ENCODE measurements at places on chromosomes 5 and 9.

GRCh38 chr5:89293810-89294209 is 410.8 kb upstream of the MEF2C start:
- H3K27ac ChIP-seq = no peak overlapping the region
- H3K4me1 ChIP-seq = no peaks in the 10 kb centered on the region
- H3K4me3 ChIP-seq = no peak overlapping the region
- DNase-seq = no peak
- H3K27me3 ChIP-seq = no peaks in the 10 kb centered on the region
- no peaks in the 10 kb centered on the region for H3K36me3 ChIP-seq

DNA sequence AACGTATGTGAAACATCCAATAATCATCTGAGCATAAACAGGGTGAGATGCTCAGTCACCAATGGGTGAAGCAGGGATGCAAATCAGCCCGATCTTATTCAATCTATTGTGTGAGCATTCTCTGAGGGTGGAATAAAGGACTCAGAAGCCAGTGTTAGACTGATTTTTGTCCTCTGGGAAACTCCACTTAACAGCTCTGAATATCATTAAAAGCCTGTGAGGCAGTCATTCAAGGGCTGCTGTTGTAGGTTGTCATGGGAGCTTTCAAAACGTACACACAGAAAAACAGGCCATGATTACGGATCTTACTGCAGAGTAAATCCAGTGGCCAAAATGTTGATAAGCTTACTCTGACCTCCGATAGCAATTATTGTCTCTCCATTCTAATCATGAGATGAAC is 266.5 kb upstream of the EFNA5 start:
- DNase-seq = no peak
- H3K4me1 ChIP-seq = no peaks in the 10 kb centered on the region
- no peaks in the 10 kb centered on the region for H3K36me3 ChIP-seq

DNA sequence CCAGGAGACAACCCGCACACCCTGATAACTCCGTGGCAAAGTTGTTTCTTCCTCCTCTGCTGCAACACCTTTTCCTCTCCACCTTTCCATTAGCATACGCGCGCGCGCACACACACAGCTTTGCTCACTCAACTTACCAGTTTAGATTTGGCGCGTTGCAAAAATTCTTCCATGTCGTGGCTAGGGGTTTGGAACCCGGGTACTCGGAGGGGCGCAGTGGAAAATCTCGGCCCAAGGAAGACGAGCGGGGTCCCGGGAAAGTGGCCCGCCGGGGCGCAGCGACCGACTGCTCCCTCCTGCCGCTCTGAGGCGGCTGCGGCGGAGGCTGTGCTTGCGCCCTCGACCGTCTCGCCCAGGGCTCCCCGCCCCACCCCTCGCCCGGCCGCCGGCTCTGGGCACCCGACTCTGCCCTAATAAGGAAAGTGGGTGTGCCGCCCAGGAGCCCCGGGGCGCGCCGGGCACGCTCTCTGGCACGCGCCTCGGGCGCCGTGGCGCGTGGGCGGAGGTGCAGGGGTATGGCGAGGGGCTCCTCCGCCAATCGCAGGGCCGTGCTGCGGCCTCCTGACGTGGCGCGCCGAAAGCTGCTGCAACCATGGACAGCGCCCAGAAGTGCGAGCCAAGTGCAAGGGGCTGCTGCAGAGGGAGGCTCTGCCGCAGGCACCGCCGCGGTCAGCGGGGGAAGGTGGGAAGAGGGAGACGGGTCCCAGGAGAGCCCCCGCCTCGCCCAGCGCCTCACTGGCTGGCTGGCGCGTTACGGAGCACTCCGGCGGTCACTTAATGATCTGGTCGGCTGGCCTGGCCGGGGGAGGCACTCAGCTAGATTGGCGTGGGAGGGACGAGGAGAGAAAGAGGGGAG is at the start of gene PRUNE2:
Gene PRUNE2 (minus strand): TSS at position 324 of the 856 bp plus-strand sequence. CDS start 151 bp downstream, at position 173.
- peak within 1 kb of the TSS; percentile 63 for H3K4me3 ChIP-seq
- H3K36me3 ChIP-seq = no peaks in the 10 kb centered on the region
- no peaks in the 10 kb centered on the region for H3K27me3 ChIP-seq
- DNase-seq = peak; percentile 83

DNA sequence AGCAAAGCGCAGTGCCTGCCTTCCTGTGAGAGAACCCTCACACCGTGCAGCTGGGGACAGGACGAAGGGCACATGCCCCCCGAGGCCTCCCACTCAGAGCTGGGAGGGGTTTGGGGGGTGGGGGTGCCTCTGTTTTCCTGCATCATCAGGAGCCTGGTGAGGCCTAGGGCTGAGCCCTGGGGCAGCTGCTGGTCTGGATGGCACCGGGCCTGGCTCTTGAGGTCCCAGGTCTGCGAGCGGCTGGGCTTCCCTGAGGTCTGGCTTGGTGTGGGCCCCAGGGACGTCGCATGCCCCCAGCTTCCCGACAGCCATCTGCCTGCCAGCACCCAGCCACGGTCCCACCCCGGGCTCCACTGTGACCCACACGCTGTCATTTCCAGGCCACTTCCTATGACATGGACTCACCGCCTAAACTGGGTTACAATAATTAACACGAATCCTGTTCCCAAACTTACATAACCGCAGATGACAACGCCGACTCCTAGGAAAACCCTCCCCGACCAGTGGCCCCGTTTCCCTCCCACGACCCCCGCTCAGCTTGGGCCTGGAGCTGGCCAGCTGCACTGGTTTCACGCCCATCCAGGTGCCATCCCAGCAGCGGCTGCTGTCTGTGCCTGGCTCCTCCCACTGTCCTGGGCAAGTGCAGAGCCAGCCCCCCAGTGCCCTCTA is 8.7 kb downstream of the NACC2 start:
- H3K4me1 ChIP-seq = peaks cover 43% of the 10 kb centered on the region
- DNase-seq = no peak
- no peaks in the 10 kb centered on the region for H3K27me3 ChIP-seq
- no peak overlapping the region for H3K4me3 ChIP-seq
- H3K36me3 ChIP-seq = no peaks in the 10 kb centered on the region

- no peak overlapping the region for H3K27ac ChIP-seq
- no peaks in the 10 kb centered on the region for H3K36me3 ChIP-seq
- no peak for DNase-seq
- H3K4me1 ChIP-seq = no peaks in the 10 kb centered on the region
Measured at GRCh38 chr5:74098941-74099340, 472.9 kb downstream of the ARHGEF28 start.

- H3K27me3 ChIP-seq = no peaks in the 10 kb centered on the region
- no peak for DNase-seq
- no peak overlapping the region for H3K4me3 ChIP-seq
- no peaks in the 10 kb centered on the region for H3K36me3 ChIP-seq
- peaks cover 4% of the 10 kb centered on the region for H3K4me1 ChIP-seq
Measured at GRCh38 chr9:134206311-134207300, 42.2 kb upstream of the RNU6ATAC start.

GRCh38 chr5:5318426-5319190 is 103.9 kb upstream of the ICE1 start:
- no peak for DNase-seq
- H3K4me3 ChIP-seq = no peak overlapping the region
- no peaks in the 10 kb centered on the region for H3K4me1 ChIP-seq
- no peaks in the 10 kb centered on the region for H3K27me3 ChIP-seq
- no peak overlapping the region for H3K27ac ChIP-seq

GRCh38 chr5:52727020-52727419 is 60.7 kb upstream of the ITGA1 start:
- no peak for DNase-seq
- H3K4me3 ChIP-seq = no peak overlapping the region
- H3K4me1 ChIP-seq = peaks cover 8% of the 10 kb centered on the region
- H3K36me3 ChIP-seq = no peaks in the 10 kb centered on the region
- no peak overlapping the region for H3K27ac ChIP-seq

GRCh38 chr9:22469928-22470544 is 23.4 kb downstream of the DMRTA1 start:
- peak; percentile 52 for DNase-seq
- H3K4me3 ChIP-seq = no peak overlapping the region
- H3K27me3 ChIP-seq = no peaks in the 10 kb centered on the region
- H3K4me1 ChIP-seq = no peaks in the 10 kb centered on the region
- H3K27ac ChIP-seq = no peak overlapping the region

GRCh38 chr9:12933957-12934356 is 159.1 kb downstream of the LURAP1L start:
- H3K4me1 ChIP-seq = no peaks in the 10 kb centered on the region
- H3K36me3 ChIP-seq = no peaks in the 10 kb centered on the region
- H3K27me3 ChIP-seq = peaks cover 3% of the 10 kb centered on the region
- no peak for DNase-seq
- no peak overlapping the region for H3K4me3 ChIP-seq

- H3K36me3 ChIP-seq = no peaks in the 10 kb centered on the region
- no peaks in the 10 kb centered on the region for H3K27me3 ChIP-seq
- no peaks in the 10 kb centered on the region for H3K4me1 ChIP-seq
- no peak for DNase-seq
- H3K27ac ChIP-seq = no peak overlapping the region
- no peak overlapping the region for H3K4me3 ChIP-seq
Measured at GRCh38 chr9:69168709-69169217, 5.3 kb upstream of the TJP2 start.

GRCh38 chr9:124297551-124297901 is 39.8 kb downstream of the NEK6 start:
- H3K27ac ChIP-seq = no peak overlapping the region
- peaks cover 37% of the 10 kb centered on the region for H3K4me1 ChIP-seq
- H3K36me3 ChIP-seq = no peaks in the 10 kb centered on the region
- H3K27me3 ChIP-seq = no peaks in the 10 kb centered on the region
- no peak overlapping the region for H3K4me3 ChIP-seq

GRCh38 chr5:173229382-173229959 is 5.5 kb downstream of the NKX2-5 start:
- no peak overlapping the region for H3K27ac ChIP-seq
- no peak overlapping the region for H3K4me3 ChIP-seq
- H3K36me3 ChIP-seq = no peaks in the 10 kb centered on the region
- peak; percentile 16 for DNase-seq

DNA sequence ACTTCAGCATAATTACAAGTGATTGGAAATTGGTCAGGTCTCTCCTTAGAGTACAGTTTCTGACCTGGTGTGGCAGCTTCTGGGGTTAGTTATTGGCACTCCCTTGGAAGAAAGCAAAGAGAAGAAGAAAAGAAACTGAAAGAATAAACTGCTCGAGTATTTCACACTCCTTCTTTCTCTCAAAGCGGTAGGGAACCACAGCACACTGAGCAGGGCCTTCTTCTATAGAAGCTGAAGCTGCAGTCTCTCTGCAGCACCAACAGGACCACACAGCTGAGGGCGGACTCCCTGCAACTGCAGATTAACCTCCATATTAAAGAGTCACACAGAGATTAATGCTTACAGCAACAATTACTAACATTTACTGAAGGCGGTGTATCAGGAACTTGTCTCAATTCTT is 152.0 kb downstream of the TRPM6 start:
- no peak overlapping the region for H3K4me3 ChIP-seq
- DNase-seq = no peak
- no peaks in the 10 kb centered on the region for H3K27me3 ChIP-seq
- no peak overlapping the region for H3K27ac ChIP-seq

GRCh38 chr9:17611917-17612316 is 33.1 kb downstream of the SH3GL2 start:
- no peak for DNase-seq
- no peaks in the 10 kb centered on the region for H3K4me1 ChIP-seq
- H3K4me3 ChIP-seq = no peak overlapping the region
- H3K36me3 ChIP-seq = no peaks in the 10 kb centered on the region
- no peak overlapping the region for H3K27ac ChIP-seq
- no peaks in the 10 kb centered on the region for H3K27me3 ChIP-seq

DNA sequence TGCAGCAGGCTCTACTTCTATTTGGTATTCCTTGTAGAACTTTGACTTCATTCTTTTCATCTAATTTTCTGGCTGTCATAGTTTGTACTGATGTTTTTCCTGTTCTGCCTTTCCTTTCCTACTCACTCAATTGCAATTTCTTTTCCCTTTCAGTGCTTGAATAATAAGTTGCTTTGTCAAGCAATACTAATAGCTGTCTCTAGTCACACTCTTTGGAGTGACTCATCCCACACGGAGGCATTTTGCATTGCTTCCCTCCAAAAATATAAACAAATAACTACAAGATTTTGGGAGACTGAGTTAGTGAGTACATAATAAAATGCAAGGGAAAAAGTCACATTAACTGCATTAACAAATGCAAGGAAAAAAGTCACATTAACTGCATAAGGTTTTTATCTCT is 465.9 kb downstream of the CDH9 start:
- H3K27me3 ChIP-seq = no peaks in the 10 kb centered on the region
- DNase-seq = no peak
- no peak overlapping the region for H3K4me3 ChIP-seq
- H3K36me3 ChIP-seq = no peaks in the 10 kb centered on the region

- DNase-seq = no peak
- H3K27me3 ChIP-seq = no peaks in the 10 kb centered on the region
- H3K27ac ChIP-seq = no peak overlapping the region
- H3K4me3 ChIP-seq = no peak overlapping the region
Measured at GRCh38 chr5:175032741-175033151, 308.4 kb downstream of the MSX2 start.
